ENCODE measurements at places on chromosomes 6 and 20.

- no peak for DNase-seq
Observed at GRCh38 chr6:37209461-37210205, 39.7 kb downstream of the PIM1 start.

GRCh38 chr6:141403827-141404226, 728.9 kb upstream of the GJE1 start:
- DNase-seq = no peak

- no peak for DNase-seq
Observed at GRCh38 chr20:15673206-15673605, 900.0 kb downstream of the KIF16B start.

DNA sequence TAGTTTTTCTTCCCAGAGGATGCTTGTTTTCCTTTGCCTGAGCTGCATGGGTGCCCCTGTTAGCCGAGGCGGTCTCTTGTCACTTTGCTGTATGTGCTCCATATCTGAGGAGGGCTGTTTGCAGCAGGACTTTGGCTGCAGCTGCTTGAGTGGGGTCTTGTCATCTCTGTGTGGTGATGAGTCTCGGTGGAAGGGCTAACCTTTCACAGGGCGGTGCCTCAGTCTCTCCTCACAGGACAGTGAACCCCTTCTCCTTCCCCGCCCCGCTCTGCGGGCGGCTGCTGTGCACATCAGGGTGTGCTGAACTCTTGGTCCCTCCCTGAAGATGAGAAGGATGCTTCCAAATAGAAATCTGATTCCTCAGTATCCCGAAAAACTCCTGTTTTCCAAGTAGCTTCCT, 75.1 kb downstream of the SYNJ2 start:
- no peak for DNase-seq

DNA sequence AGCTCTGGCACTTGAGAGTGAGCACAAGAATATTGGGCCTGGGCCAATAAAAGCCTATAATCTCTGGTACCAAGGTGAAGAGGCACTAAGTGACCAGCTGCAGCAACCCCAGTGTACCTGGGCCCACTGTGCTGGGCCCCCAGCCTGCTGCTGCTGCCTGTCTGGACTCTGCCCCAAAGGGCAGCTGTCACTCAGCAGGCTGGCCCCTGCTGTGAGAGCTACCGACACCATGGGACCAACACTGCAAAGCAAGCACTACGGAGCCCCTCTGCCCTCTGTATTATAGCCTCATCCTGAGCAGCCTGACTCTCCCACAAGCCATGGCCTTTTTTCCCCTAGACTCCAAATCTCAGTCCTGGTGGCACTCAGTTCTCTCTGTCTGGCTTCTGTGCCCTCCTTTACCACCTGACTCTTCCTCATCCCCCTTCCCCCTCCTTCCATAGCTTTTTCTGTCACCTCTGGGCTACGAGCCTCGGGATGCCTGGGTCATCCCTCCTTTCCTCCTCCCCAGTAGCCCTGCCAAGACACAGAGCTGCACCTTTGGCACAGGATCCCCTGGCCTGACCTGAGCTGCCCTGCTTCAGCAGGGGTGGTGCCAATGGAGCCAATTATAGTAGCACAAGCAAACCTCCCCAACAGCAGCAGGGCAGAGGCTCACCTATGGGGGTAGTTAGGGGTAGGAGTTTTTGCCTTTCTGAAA, 14.2 kb downstream of the RRP36 start:
- DNase-seq = no peak

- DNase-seq = peak; percentile 85
Observed at GRCh38 chr6:116370760-116371119, at the start of gene DSE. Gene DSE (plus strand): TSS chr6:116370947. CDS start chr6:116399251, 28,304 bp downstream.

DNA sequence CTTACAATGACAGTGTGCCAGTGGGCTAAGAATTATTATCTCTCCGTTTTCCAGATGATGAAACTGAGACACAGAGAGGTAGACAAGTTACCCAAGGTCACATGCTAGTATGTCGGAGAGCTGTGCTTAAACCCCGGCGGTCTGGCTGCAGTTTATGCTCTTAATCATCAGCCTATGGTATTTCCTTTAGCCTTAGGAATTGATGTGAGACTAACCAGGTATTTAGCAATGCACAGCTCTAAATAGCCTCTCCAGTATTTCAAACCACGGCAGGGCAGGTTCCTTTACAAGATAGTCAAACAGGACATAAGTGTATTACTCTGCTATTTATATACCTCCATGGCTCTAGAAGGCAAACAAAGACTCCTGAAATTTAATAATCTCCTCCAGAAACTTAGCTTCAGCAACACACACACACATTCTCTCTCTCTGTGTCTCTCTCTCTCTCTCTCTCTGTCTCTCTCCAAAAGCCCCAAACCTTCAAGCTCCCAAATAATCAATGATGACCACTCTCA, 142.0 kb upstream of the ZNF217 start:
- peak; percentile 95 for DNase-seq

GRCh38 chr6:57135885-57136284, 36.2 kb upstream of the BAG2 start:
- DNase-seq = no peak

DNA sequence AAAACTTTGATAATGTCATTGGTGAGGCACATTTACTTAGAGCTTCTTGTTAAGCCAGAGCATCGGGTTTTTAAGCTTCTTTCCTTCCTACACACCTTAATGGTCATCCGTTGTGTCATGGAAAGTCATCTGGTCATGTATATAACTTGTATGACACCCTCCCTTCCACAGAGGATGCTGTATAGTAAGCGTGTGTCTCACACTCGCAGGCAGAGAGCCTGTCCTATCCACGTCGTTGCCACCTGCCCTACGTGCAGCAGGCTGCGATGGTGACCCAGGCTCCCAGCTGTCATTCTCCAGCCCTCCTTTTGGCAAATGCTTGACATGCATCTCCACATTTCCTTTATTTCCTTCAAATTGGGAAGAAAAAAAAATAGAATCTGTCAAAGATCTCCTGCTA, 85.6 kb downstream of the MYB start:
- DNase-seq = no peak

- DNase-seq = no peak
Observed at GRCh38 chr6:82178077-82178758, 69.3 kb downstream of the IBTK start.

- DNase-seq = no peak
Observed at GRCh38 chr6:7649037-7649810, 59.2 kb downstream of the SNRNP48 start.

DNA sequence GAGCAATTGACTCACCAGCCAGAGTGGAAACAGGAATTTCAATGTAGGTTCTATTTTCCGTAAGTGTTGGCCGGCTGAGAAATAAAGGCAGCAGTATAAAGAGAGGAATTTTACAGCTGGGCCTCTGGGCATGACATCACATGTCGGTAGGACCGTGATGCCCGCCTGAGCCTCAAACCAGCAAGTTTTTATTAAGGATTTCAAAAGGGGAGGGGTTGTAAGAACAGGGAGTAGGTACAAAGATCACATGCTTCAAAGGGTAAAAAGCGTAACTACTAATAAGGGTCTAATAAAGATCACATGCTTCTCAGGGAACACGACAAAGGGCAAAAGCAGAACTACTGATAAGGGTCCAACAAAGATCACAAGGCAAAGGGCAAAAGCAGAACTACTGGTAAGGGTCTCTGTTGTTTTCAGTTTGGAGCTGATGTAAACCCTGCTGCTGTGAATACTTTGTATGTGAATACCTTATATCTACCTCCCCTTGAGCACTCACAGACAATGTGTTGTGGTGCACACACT, 9.0 kb upstream of the TULP4 start:
- no peak for DNase-seq

GRCh38 chr6:47428746-47429664, 48.6 kb upstream of the CD2AP start:
- DNase-seq = no peak

- no peak for DNase-seq
Observed at GRCh38 chr6:6587696-6588063, 840 bp upstream of the LY86 start.

- no peak for DNase-seq
Observed at GRCh38 chr6:139091826-139092225, 43.1 kb upstream of the HECA start.

GRCh38 chr6:117303323-117303722, 38.0 kb downstream of the VGLL2 start:
- no peak for DNase-seq

DNA sequence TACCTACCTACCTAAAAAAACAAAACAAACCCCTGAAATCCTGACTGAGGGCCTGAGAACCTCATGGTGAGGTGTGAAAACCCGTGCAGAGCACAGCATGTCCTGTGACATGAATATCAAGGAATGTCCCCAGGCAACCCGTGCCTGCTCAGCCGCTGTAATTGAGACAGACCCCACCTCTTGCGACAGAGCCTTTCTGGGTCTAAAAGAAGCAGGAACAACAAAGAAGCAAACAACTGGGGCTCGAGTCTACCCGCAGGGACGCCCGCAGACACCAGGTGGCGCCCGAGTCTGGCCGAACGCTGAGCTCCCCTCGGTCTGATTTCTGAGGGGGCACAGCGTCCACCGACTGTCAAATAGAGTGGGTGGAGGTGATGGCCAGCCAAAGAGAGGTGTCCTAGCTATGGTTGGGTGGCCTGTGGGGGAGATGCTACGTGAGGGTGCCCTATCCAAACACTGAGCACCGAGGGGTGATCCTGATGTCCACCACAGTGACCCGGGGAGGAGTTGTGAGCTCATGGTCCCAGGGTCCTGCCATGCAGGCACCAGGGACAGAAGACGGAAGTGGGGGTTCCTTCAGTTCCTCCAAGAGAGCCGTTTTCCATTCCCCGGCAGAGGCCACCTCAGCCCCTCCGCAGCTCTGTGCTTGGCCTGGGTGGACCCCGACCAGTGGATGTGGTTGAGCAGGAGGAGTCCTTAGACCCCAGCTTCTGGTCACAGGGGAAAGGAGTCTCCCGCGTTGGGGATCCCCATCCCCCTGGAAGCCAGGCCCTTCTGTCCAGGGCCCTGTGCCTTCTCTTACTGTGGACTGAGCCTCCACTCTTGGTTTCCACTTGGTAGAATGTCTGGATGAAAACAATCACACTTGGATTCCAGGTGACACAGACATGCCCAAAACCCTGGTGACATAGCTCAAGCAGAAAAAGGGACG, 268.2 kb downstream of the CDC5L start:
- DNase-seq = no peak

- peak; percentile 84 for DNase-seq
Observed at GRCh38 chr20:37880726-37881591, 22.0 kb upstream of the VSTM2L start.

DNA sequence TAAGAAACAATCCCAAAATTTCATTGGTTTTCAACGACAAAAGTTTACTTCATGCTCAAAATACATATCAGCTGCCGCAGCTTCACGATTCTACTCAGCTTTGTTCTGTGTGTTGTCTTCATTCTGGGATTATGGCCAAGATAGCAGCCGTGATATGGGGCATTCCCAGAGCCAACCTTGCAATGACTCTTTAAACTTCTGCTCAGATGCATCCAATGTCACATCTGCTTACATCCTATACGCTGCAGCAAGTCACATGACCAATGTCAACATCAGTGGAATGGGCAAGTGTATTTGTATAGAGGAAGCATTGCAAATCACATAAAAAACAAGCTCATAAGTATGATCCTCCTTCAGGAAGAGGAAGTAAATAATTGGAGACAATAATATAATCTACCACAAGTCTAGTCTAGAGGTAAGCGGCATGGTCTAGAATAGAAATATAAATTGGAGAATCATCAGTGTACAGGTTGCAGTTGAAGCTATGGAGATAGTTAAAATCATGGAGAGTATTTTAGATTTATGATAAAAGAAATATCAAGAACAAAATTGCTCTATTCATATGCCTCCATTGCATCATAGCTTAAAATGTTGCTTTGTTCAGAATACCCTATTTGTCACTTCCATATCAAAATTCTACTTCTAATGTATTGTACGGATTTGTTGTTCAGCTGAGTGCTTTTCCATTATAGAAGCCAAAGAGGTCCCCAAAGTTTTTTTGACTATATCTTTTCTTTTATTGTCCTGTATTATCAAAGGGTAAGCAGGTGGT, 7.2 kb upstream of the C6orf141 start:
- no peak for DNase-seq

DNA sequence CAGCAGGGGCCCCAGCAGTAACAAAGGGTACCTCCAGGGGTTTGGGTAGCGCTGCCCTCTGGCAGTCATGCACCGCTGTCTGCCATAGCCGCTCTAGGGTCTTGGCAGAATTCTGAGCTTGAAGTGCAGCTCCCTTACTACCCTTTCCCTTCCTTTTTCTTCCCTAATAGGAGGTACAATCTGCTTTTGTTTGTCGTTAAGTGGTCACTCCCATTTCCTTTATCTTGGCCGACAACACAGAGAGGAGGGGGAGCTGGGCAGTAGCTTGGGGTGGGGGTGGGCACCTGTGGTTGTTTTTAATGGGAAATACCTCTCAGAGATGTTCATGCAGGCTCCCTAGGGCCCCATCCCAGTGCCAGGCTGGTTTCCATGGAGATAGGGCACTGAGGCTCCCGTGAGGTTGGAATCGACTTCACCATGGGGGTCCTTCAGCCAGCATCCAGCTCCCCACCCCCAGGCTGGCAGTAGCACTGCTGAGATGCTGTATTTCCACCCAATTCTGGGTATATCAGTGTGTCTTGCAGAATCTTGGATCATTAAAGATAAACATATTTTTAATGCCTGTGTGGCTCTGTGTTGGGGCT, 18.6 kb downstream of the CCDC167 start:
- no peak for DNase-seq
